Left renal cortex interstitium (tissue), 4 donors: ENCODE measurements at places on chromosomes 4 and X. TPM values are rescaled to one million over a fixed set of nuclear protein-coding genes. Genes with fewer than 3 reads are reported as not detected.

DNA sequence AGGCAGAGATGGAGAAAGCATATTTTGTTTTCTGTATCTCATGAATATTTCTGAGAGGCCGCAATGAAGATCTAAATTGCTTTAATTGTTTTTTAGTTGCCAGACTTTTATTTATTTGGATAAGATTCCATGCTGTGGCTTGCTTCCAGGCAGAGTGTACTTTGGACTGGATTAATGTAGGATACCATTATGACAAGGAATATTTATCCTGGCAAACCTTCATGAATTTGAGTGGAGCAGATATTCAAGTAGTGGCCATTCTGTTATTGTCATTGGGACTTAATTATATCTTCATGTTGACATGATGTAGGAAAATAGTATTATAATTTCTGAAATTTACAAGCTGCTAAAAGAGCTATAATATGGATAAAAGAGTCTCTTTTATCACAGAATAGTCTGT, 182.9 kb downstream of the C4orf33 start:
- no peak for DNase-seq

DNA sequence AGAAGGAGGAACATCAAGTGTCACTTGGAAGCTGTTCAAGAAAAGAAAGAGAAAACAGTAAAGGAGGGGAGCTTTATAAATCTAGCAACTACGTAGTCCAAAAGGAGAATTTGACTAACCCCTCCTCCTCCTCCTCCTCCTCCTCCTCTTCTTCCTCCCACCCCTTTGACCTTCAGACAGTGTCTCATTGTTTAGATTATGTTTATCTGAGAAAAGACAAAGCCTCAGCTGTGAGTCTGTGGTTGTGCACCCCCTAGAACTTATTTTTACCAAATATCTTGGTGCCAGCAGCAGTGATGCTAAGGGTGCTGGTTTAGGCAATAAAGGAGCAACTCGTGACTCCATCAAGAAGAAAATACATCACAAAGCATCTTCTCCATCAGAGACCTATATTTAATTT, 68.9 kb upstream of the BMP2K start:
- DNase-seq = no peak

DNA sequence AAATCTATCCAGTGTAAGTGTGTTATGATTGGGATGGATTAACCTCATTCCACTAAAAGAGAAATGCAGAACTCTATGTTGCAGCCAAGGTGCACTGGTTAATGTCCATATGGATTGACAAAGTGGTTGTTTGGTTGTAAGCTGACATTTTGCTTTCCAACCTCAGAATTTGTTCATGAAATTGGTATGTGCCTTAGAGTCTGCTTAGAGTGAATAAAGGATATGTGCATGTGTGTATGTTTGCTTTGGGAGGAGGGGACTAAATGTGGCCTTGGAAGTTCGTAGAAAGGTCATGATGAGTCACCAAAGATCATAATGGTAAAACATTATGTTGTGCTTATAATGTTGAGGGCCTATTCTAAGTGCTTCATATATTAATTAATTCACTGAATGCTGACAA, 44.1 kb upstream of the MBNL3 start:
- no peak for DNase-seq

DNA sequence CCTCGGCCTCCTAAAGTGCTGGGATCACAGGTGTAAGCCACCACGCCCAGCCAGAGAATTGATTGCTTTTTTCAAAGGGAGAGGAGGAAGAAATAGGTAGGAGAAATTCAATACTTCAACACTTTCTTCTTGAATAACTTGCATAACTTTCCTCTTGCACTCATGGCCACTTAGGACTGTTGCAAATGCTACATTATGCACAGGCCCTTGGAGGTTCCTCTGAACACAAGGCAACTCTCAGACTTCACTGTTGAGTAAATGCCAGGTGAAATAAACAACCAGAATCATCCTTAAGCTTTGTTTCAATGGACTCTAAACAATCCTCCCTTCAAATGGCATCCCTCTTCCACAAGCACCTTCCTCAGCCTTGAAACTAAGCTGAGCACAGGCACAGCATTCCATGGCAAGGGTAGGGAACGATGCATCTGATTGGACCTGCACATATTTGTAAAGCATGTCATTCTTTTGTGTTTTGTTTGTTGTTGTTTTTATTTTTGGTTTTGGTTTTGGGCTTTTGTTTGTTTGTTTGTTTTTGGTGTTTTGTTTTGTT, 28.1 kb downstream of the CORIN start:
- DNase-seq = no peak

GRCh38 chrX:274904-275475, 6.2 kb upstream of the PLCXD1 start:
- no peak for DNase-seq

GRCh38 chr4:79700356-79700755, 292.3 kb upstream of the GK2 start:
- DNase-seq = no peak

DNA sequence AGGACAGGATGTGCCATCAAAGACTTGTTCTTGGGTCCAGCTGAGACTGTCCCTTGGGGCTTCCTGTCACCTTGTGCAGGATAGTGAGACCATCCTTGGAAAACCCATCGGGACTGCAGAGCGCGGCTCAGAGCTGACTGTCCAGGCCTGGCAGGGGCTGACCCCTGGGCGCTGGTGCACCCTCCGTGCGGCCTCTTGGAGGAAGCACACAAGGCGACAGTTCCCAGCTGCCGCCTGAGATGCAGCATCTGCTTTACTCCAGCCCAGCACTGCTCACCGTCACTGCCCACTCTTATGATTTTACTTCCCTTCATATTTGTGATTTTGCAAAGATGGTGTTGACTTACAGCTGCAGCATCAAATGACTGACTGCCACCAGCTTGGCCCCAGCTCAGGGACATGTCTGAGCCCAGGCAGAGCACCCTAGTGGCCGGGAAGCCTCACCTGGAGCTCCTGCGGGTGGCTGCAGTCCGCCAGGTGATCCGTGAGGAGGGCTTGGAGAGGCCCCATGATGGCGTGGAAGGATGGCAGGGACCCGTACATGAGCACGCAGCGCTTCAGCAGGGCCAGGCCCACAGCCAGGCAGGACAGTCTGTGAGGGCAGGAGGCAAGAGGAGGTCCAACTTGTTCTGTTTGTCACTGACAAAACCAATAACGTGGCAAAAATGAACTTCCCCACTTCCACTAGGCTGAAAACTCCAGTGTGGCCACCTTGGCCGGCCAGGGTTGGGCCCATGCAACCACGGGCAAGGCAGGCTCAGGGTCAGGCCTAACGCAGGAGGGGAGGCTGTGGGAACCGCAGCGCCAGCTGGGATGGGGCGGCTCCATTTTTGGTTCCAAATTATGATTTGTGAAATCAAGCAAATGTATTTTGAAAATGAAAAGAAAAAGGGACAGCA, 21.8 kb downstream of the NOP14 start:
- no peak for DNase-seq

GRCh38 chr4:112855058-112855457, 194.4 kb upstream of the ANK2 start:
- DNase-seq = no peak

DNA sequence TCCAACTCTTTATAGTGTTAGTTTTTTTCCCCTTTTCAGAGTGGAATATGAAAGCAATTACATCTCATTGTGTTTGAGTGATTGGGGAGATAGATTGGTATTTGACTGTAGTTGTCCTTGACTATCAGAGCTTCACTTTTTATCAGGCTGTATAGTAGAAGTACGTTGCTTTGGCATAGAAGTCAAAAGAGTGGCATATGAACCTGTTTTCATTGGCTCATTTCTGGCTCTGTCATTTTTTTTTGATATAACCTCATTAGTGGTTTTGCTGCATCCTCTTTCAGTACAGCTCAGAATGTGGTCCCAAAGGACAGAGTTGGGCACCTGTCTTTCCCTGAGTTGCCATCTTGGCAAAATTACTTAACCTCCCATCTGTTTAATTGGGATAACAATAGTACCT, 1.4 kb downstream of the TMA16 start:
- DNase-seq = no peak

GRCh38 chr4:123587983-123588494, 191.4 kb downstream of the SPRY1 start:
- no peak for DNase-seq

Gene L1CAM
- 68.5 TPM for polyA plus RNA-seq

Gene RBMXL3
- not detected for polyA plus RNA-seq

Gene HEPH
- polyA plus RNA-seq = 61.9 TPM

Gene SMIM10
- polyA plus RNA-seq = 10.6 TPM
